Activated CD8-positive, alpha-beta T cell treated with anti-CD3 and anti-CD28 coated beads, Interleukin-2, amount 10 ng/mL, durations not matched to agents 7 days and 5 days (primary cell): ENCODE measurements at places on chromosomes 3 and 15. TPM values are rescaled to one million over a fixed set of nuclear protein-coding genes. Genes with fewer than 3 reads are reported as not detected.

DNA sequence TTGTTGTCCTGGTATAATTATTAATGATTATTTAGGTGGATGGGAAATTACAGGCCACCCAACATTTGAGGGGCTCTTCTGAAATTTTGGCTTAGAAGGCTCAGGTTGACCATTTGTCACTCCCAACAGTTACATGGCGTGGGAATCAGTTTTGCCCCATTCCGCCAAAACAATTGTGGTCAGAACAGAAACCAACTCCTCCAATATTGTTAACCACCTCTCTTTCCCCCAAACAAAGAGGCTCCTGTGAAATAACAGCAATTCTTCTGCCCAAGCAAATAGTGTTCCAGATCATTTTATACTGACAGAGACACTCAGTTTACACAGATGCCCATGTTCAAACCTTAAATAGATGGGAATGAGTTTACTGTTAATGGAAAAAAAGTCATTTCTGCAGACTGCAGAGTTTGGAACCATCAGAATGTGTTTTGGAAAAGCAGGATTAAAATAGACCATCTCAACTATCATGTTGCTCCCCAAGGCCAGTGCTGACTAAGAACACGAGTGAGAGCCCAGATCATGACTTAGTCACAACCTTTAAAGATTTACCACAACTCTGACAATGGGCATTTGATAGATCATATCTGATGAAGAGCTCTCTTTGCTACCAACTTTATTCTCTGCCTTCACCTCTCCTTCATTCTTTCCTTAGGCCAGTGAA, 102.1 kb downstream of the DUT start:
- no peak for DNase-seq

DNA sequence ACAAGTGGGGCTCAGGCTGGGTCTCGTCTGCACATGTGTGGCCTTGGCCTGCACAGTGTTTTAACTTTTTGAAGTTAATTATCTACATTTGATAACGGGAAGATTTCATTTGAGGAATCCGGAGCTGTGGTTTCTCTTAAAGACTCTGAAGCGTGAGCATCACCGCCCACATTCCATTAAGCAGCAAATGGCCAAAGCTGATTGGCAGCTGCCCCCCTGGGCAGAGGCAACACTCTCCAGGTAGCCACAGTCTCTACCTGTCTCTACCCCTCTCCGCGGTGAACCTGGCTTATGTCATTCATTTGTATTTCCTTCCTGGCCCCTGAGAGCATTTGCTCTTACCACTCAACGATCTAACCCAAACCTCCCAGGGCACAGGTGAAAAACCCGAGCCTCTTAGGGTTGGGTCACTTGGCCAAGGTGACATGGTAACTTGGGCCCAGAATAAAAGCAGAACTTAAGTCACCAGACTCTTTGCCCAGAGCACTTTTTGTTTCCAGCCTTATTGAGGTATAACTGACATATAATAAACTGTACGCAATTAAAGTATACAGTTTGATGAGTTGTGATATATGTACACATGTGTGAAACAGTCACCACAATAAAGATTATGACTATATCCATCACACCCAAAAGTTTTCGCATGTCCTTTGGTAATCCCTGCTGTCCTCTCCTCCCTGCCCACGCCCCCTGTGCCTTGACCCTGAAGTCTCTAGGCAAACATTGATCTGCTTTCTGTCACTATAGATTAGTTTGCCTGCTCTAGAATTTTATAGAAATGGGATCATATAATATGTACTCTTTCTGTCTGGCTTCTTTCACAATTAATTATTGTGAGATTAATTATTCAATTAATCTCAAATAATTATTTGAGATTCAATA, 245.7 kb upstream of the HES1 start:
- no peak for DNase-seq

DNA sequence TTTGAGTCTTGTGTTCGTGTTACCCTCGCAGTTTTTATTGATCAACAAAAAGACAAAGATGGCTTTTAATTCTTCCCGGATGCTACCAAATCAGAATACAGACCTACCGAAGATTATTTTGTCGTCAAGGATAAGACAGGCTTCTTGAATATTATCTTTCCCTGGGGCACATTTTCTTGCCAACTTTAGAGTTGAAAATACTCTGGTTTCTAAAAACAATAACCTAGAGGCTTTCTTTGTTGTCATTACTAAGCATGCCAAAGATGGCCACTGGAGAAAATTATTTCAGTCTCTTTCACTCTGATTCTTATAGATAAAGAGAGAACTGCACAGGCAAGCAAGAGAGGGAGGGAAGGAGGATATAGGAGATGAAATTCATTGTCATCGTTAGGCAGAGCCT, 33.9 kb downstream of the OXNAD1 start:
- no peak for DNase-seq

DNA sequence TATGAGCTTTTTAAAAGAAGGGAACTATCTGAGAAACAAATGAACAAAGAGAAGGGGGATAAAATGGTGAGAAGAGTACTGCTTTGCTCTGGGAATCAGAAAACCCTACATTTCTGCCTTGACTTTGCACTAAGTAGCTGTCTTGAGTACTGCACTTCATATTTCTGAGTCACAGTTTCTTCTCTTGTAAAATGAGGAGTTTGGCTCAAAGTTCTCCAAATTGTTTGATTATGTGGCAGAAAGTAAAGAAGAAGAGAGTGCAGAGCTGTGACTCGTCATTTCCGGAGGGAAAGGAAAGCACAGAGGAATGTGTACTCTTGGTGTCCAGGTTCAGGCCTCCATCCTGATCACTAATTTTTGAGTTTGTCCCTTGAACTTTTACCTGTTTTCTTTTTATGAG, 54.7 kb downstream of the TP63 start:
- DNase-seq, result no peak

DNA sequence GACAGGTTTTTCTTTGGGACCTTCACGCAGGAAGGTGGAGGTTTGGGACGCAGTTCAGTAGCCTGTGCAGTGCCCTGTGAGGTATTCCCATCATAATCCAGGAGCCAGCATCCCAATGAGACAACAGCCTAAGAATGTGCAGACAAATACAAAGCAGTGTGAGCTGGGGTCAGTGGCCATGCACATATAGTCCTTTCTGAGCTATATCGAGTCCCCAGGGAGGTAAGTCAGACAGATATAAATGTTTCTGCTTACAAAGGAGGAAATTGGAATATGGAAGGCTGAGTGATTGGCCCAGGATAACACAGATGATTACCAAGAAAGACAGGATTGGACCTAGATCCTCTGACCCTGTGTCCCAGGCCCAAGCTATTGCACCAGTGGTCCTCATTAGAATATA, 216.6 kb upstream of the TRIM42 start:
- DNase-seq, result no peak

- DNase-seq, result peak; percentile 22
Observed at GRCh38 chr3:184016811-184017671, 643 bp downstream of the ABCC5 start.

DNA sequence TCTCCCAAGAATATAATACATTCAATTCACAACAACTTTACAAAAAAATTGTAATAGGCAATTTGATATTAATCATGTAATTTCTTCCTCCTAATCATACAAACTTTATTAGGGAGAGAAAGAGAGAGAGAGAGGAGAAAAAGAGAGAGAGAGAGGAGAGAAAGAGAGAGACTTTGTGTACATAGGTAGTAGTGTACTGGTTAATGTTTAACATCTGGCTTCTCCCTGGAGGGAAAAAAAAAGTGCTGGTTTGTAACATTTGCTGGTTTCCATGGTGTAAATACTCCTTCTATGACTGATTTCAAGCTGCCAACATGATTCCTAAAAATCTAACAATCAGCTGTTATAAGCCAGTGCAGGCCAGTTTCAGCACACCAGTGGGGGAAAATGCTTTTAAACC, 98.0 kb upstream of the ARHGEF26 start:
- no peak for DNase-seq

DNA sequence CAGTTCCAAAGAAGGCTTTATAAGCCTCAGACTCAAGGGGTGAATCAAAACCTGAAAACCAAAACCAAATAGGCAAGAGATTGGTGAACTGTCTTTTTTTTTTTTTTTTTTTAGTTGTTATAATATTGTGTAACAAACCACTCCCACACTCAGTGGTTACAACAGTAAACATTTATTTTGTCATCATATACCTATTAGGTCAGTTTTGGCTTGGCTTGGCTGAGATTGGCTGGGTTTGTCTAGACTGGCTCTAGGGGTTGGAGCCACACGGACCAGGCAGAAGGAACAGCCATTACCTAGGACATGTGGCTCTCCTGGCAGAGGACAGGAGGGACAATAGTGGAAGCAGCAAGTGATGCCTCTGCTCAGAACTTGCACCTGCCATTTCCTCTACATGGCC, 26.4 kb upstream of the RYR3 start:
- DNase-seq, result no peak

DNA sequence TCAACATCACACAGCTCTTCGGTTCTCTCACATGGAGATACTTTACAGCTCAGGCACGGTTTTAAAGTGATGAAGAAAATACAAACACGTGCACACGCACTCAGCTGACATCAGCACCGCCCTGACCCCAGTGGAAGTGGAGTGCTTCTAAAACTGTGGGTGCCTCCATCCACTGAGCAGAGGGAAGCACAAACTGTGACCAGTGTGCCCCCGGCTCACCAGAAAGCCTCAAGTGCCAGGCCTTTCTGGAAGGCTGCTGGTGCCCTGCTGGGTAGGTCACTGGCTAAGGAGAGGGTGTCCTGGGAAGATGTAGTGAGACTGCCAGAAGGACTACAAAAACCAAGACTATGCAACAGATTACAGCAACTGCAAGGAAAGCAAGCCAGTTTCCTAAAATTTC, 78.5 kb downstream of the OCA2 start:
- DNase-seq, result no peak

DNA sequence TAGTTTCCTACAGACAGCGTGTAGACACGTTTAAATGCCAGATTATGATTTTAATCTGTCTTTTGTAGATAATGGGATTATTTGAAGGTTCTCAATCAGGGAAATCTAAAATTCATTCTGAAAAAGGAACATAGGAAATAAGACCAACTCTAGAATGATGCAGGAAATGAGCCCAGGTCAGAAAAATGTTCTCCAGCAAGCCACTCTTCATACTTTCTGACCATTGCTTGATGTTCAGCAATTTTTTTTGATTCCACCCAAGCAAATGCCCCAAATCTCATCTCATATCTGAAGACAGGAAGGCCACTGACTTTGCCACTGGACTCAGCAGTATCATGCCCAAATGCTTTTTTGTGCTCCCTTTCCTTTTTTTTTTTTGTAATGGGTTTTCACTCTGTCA, 373.4 kb downstream of the LPP start:
- no peak for DNase-seq

- no peak for DNase-seq
Observed at GRCh38 chr3:122024800-122025199, 2.8 kb upstream of the ILDR1 start.

- no peak for DNase-seq
Observed at GRCh38 chr3:64019271-64019670, 4.0 kb downstream of the PSMD6 start.

GRCh38 chr3:16011376-16011775, 163.1 kb upstream of the GALNT15 start:
- no peak for DNase-seq

- DNase-seq, result no peak
Observed at GRCh38 chr15:96324940-96325540, 5.5 kb upstream of the NR2F2 start.

DNA sequence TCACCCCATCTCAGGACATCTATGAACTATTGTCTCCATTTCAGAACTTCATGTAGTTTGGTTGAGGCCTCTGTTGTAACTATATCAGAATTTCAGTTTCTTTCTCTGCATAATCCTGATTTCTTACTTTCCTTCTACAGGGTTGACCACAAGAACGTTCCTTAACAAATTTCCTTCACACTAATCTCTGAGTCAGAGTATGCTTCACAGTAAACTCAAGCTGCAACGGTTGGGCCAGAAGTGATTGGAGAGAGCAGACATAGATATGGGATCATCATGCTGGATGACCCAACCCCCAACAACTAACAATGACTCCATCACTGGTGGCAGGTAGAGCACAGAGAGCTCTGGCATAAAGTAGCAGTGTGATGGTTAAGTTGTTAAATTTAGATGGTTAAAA, 128.8 kb upstream of the OSTN start:
- DNase-seq, result no peak

GRCh38 chr3:56681984-56682461, 1.0 kb downstream of the TASOR start:
- DNase-seq, result no peak

GRCh38 chr3:32791833-32792232, 26.0 kb upstream of the TRIM71 start:
- DNase-seq, result no peak

DNA sequence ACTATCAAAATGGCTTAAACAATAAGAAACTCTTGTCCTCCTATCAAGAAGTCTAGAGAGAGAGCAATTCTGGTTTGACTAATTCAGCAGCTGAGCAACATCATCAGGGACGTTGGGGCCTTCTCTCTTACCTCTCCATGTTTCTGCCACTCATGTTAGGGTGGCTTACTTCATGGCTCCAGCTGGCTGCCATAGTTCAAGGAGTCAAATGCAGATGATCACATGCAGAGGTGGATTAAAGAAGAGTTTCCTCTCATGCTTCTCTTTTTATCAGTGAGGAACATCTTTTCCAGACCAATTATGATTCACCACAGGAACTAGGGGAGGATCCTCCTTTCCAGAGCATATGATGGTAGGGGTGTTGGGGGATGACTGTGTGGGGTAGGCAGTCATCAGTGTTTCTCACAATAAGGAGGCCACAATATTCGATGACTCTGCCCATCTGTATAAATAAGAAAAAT, 45.5 kb downstream of the NEK11 start:
- DNase-seq, result no peak

GRCh38 chr3:161296814-161297213, 74.5 kb downstream of the SPTSSB start:
- DNase-seq, result no peak

Gene RASGRP1
- total RNA-seq, result 161 TPM

Gene KLF15
- total RNA-seq, result not detected

Gene PIERCE2
- not detected for total RNA-seq

Gene ARGFX
- not detected for total RNA-seq

Gene PEX5L
- total RNA-seq, result not detected

Gene B2M
- 6,473 TPM for total RNA-seq

Gene P2RY14
- 0.60 TPM for total RNA-seq

Gene IQSEC1
- total RNA-seq, result 53.8 TPM
